ENCODE measurements at places on chromosomes 4 and X. TPM values are rescaled to one million over a fixed set of nuclear protein-coding genes. Genes with fewer than 3 reads are reported as not detected.

Gene NUDT6
- 11.1 TPM for polyA plus RNA-seq

Gene DDIT4L
- 3.5 TPM for polyA plus RNA-seq

Gene MBNL3
- polyA plus RNA-seq: 3.8 TPM

Gene SLC34A2
- 3.2 TPM for polyA plus RNA-seq

Gene NUP54
- polyA plus RNA-seq: 51.4 TPM

Gene BANK1
- 0.33 TPM for polyA plus RNA-seq
